ENCODE measurements at places on chromosomes 3 and 15.

- DNase-seq: no peak
Measured at GRCh38 chr3:10245081-10245712, 3.1 kb upstream of the TATDN2 start.

- no peak for DNase-seq
Measured at GRCh38 chr15:64224511-64224910, 61.7 kb upstream of the PPIB start.

DNA sequence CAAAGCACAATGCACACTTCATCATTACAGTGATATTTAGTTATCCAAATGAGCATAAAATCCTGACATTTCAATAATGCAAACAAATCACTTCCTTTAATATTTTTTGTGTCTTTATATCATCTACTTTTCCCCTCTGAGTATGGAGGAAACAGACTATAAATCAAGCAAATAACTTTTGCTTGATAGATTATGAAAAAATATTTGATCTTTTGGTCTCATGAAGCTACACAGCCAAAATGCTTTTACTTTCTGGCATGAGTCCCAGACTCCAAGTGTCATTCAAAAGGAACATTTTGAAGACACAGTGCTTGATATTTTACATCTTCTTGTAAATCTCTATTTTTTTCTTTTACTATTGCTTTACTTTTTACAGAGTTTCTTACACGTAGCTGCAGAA lies 215.3 kb upstream of the ROBO1 start:
- DNase-seq: no peak

DNA sequence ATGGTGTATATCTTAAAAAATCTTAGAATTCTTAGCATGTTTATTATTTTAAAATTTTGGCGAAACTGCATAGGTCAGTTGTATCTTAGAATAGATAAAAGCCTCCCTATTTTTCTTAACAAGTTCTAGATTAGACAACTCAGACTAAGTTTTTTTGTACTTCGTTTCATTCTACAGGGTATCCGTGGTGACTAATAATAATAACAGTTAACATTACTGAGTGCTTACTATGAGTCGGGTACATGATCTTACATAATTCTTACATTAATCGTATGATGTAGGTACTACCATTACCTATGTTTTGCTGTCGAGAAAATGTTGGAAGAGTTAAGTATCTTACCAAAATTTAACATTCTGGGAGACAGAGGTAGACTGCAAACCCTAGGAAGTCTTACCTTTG lies 60.7 kb downstream of the UBE2E2 start:
- no peak for DNase-seq

DNA sequence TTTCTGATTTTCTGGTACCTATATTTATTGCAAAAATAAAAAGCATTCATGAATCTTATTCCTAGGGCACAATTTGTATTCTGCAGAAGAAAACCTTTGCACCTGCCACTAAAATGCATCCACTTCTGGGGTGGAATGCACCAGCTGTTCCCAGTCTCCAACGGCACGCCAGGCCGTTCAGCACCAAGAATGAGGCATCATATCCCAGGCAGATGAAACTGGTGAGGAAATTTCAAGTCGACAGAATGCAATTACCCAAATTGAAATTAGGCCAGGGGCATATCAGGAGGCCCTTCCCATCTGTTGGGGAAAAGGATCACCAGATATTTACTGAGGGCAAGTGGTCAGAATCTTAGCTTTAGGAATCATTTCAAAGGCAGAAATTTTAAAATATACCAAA lies 13.6 kb upstream of the RBMS3 start:
- DNase-seq: no peak

DNA sequence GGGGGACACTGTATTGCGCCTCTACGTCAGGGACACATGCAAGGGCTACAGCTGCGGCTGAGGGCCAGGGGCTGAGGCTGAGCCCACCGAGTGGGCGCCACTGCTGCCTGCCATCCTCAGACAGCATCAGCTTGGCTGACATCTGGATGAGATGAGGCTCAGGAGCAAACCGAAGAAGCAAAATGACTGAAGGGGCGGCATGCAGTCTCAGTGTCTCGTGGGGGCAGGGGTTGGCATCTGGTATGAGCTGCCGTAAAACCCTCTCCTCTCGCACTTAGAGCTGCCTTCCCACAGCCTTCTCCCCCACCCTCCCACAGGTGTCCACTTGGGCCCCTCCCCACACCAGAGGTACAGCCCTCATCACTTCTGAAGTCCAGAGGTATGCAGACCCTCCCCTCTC lies 24.2 kb upstream of the CMTM7 start:
- no peak for DNase-seq

- DNase-seq: no peak
Measured at GRCh38 chr3:167521006-167521355, 47.1 kb upstream of the SERPINI2 start.

All from esophagus muscularis mucosa (tissue), 4 donors.